ENCODE measurements at places on chromosomes 4 and X.

DNA sequence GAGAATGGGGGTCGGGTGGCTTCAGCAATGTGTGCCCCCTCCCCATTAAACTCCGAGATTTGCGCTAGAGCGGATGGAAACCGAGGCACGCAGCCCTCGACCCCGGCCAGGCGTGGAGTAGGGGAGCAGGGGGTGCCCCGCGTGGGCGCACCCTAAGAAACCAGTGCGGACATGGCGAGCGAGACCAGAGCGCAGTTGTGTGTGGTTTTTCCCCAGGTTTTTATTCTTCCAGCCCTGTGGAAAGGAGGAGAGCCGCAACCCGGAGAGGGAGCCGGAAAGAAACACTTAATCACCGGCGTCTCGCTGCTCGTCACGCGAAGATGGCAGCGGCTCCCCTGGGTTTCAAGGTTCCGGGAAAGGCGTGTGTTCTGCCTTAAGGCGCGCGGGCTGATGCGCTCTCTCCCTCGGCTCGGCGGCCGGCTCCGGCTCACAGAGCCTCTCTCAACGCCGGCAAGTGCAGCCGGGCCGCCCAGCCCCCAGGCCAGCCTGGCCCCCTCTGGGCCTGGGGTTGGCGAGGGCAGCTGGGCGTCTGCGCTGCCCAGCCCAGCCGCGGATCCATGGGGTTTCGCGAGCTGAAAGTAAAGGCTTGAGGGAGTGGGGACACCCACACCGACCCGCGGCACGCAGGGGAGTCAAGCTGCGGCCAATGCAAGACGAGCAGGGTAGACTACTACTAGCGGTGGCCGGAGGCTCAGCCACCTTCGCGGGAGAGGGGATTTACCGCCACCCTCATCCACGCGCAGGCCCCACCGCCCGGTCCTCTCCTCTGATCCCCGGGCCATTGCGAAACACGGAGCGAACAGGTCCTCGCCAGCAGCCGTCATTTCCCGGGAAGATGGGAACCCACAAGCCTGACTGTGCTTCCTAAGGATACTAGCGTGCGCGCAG lies 74.0 kb upstream of the BCOR start:
- DNase-seq: peak; percentile 53

DNA sequence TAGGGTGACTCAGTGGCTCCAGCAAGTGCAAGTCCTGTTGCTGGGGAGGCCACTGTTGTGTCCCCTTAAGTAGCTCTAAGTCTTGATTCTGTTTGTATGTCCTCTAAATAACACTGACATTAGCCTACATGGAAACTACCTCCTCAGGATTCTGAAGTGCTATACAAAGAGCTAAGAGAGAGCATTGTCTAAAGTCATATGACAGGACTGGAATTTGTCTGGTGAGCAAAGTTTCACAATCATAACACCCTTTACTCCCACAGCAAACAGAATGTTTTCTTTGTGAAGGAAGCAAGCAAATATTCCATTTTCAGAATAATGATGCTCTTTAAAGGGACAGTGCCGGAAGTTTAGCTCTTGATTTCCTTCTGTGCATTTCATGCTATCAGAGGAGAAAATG lies 23.4 kb upstream of the CT47A1 start:
- no peak for DNase-seq

- DNase-seq: peak; percentile 61
Measured at GRCh38 chrX:69163936-69164741, 1.1 kb downstream of the PJA1 start.

DNA sequence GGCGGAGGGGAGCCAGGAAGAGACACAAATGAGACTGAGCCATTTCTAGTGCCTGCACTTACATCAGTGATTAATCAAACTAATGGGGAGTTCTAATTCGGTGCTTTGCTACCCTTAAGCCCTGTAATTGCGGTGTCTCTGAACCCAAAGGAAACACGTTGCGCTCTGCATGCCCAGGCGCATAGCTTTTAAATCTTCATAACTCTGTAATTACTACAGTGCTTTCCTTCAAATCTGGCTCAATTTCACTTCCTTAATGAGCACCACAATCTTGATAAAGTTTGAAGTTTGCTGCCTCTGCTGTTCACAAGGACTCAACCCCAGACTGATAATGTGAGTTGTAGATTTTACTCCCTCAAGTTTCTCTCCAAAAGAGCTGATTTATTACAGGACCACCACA lies 5.7 kb upstream of the NHS start:
- no peak for DNase-seq

DNA sequence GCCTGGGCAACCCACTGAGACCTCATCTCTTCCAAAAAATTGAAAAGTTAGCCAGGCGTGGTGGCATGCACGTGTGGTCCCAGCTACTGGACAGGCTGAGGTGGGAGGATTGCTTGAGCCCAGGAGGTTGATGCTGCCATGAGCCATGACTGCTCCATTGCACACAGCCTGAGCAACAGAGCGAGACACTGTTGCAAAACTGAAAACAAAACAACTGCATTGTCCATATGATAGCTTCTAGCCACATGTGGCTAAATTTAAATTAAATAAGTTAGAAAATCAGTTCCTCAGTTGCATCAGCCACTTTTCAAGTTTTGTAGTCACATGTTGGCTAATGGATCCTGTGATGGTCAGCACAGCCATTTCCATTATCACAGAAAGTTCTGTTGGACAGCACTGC lies 67.9 kb downstream of the GAB1 start:
- DNase-seq: no peak

DNA sequence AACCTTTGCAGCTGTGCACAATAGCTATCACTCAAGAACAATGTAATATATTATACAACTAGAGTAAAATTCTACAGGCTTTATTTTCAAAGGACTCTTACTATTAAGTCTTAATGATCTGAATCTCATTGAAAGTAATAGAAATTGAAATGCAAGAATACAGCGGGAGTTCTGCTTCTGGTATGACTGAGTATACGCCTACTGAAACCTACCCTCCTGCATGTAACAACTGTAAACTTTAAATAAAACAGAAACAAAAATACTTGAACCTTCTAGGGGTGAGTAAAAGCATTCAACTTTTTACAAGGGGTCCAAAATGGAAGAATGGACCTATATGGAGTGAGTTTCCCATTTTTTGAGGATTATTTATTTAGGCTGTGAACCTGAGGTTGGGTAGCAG lies 13.5 kb downstream of the DCHS2 start:
- no peak for DNase-seq

- DNase-seq: no peak
Measured at GRCh38 chr4:1652088-1652487, 32.0 kb downstream of the FAM53A start.

DNA sequence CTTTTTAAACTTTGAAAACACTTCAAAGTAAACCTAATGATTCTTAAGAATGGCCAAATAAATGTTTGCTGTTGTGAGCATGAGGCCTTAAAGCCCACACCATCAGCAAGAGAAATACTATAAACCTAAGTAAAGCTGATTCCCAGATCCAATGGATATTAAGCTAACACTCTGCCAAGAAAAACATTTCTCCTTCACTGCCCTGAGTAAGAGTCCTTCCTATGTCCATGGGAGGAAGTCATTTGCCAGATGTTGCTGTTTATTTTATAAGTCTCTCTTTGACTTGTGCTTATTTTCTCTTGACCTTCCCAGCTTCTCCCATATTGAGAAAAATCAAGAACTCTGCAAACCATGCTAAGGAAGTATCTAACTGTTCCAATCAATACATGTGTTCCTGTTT lies 154.3 kb upstream of the EDNRA start:
- no peak for DNase-seq

DNA sequence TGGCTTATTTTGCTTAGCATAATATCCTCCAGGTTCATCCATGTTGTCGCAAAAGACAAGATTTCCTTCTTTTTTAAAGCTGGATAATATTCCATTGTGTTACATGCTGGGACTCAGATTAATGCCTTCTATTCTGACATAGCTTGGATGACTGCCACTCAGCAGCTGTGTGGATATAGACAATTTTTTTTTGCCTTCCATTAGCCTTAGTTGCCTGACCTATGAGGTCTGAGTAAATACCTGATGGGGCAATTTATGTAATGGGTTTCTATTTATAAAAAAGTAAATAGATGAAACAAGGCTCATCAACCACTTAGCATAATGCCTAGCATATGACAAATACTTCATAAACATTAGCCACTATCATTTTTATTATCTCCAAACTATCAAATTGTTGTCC lies 515.4 kb downstream of the ZNF674 start:
- no peak for DNase-seq

- no peak for DNase-seq
Measured at GRCh38 chr4:102871772-102872171, 3.0 kb downstream of the CISD2 start.

DNA sequence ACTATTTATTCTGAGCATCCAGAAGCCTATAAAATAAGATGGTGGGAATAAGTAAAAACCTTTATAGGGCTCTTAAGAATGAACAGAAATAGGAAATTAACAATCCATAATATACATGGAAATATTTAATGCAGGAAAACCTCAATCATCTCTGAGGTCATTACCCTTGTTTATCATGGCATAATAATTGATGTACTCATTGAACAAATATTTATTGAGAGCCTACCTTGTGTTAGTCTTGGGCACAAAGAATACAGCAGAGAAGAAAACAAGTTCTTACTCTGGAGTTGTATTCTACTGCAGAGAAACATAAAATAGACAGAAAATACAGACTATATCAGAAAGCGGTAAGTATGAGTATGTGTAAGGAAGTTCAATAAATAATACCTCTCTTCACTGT lies 167.2 kb downstream of the COX18 start:
- no peak for DNase-seq

GRCh38 chr4:152081024-152081423 lies 320.2 kb upstream of the GATB start:
- DNase-seq: no peak

GRCh38 chrX:7771788-7772438 lies 71.1 kb upstream of the VCX start:
- no peak for DNase-seq

GRCh38 chr4:15106399-15106798 lies 104.1 kb downstream of the CPEB2 start:
- no peak for DNase-seq

- no peak for DNase-seq
Measured at GRCh38 chrX:39946822-39947221, 150.9 kb downstream of the BCOR start.

GRCh38 chr4:104919406-104919805 lies 227.3 kb upstream of the TET2 start:
- no peak for DNase-seq

DNA sequence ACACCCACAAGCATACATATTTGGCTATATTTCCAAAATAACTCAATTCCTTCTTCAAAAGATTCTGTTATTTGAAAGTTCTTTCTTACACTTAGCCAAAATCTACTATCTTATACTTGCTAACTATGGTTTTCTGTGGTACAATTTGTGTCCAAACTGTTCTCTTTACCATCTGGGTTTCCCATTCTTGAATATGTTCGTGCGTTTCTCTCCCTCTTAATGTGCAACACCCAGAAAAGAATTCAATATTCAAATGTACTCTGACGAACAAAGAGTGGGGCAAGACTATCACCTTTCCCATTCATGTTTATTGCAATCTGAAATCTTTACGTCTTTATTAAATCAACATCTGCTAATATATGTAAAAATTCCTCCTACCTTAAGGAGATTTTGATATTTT lies 912.7 kb downstream of the FAT4 start:
- no peak for DNase-seq

- no peak for DNase-seq
Measured at GRCh38 chr4:174575436-174575835, 53.1 kb upstream of the HPGD start.

- DNase-seq: no peak
Measured at GRCh38 chrX:139831675-139832456, 101.0 kb downstream of the ATP11C start.

DNA sequence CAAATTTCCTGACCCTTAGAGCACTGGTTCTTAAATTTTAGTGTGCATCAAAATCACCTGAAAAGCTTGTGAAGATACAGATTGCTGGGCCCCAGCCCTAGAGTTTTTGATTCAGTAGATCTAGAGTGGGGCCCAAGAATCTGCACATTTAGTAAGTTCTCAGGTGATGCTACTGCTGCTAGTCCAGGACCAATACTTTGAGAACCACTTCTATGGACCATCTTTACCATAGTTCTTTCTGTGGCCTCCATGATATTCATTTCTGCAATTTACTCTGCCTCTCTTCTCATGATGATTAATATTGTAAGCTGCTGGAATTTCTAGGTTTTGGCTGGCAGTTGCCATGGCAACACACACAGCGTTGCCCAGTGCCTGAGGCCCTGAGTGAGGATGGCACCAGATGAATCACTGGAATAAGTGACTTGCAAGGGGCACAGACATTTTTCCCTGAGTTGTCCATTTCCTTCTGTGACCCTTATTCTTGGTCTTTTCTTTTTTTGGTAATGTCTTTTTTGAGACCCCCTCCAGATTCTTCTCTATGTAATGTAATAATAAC lies 83.6 kb downstream of the PPP1R2C start:
- peak; percentile 11 for DNase-seq

DNA sequence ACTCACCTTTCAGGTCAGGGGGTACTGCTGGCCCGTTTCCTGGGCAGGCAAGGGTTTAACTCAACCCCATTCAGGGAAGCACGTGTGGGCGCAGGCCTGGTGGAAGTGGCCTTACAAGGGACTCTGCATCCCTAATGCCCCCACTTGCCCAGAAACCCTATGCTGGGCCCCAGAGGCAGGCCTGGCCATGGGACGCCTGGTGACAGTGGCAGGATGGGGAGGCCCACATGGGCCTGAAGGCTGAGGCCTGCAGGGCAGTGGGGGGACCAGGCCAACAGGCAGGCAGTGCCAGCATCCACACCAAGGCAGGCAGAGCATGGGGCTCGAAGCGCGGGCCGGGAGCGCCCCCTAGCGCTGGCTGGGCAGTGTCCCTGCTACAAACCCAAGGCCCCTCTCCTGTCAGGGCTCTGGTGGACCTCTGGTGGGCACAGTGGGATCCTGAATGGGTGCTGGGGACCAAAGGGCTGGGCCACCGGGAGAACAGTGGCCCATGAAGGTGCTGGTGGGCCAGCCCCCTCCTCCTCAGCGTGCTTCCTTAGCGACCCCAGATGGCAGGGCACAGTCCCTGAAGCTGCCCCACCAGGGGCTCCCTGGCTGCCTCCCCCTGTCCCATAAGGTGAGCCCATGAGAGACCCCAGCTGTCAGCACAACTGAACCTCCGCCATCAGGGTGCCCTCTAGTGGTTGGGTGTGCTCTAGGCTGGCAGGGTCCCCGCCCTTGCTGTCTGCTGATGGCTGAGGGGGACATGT lies 16.8 kb downstream of the FGFR3 start:
- DNase-seq: peak; percentile 79

DNA sequence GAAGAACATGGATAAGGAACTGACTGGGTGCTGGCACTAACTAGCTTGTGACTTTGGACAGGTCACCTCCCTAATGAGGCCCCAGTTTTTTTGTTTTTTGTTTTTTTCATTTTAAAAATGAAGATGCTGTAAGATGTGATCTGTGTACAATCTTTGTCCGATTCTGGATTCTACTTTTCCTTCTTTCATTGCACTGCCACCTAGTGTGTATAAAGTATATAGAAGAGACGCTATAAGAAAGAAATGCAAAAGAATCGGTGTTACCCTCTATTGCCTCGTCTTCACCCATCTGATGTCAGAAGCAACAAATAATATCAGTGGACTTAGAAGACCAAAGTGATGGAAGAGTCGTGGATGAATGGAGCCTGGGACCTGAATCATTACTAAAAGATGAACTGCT lies 58.6 kb upstream of the P2RY10 start:
- no peak for DNase-seq

All from stimulated activated CD4-positive, alpha-beta T cell treated with anti-CD3 and anti-CD28 coated beads, Interleukin-15, amount 100 ng/mL, for 24 hours (primary cell).